ENCODE measurements at places on chromosomes 1 and 21. TPM values are rescaled to one million over a fixed set of nuclear protein-coding genes. Genes with fewer than 3 reads are reported as not detected.

Gene SYF2
- 33.7 TPM for total RNA-seq

Gene FAAH
- 5.3 TPM for total RNA-seq

Gene NCAM2
- total RNA-seq, result not detected

Gene PGLYRP4
- not detected for total RNA-seq

Gene INSRR
- not detected for total RNA-seq

Gene S100A9
- total RNA-seq, result not detected

Gene ZNF683
- 1.6 TPM for total RNA-seq

Gene LDLRAD2
- total RNA-seq, result not detected

Gene KLHL12
- 37.4 TPM for total RNA-seq

Gene CNIH3
- total RNA-seq, result 1.3 TPM

Gene RAP1GAP
- total RNA-seq, result 0.96 TPM

Gene PIK3R3
- 4.1 TPM for total RNA-seq

Gene ALG6
- 22.6 TPM for total RNA-seq

Gene RGS13
- total RNA-seq, result not detected

Gene DCST1
- not detected for total RNA-seq

Gene TFF1
- not detected for total RNA-seq

Gene CYP4Z1
- not detected for total RNA-seq

Gene GPA33
- total RNA-seq, result 0.06 TPM

Gene KCNE2
- total RNA-seq, result not detected

Gene KCNJ9
- total RNA-seq, result not detected

Gene FAM72D
- total RNA-seq, result 13.4 TPM

Gene NIBAN1
- total RNA-seq, result 36.9 TPM

Gene RHD
- total RNA-seq, result not detected

Gene UBL4B
- not detected for total RNA-seq

Gene PEAR1
- total RNA-seq, result 0.04 TPM

Gene RGL1
- total RNA-seq, result 1.6 TPM

Gene NEGR1
- total RNA-seq, result not detected

Gene OR2T34
- not detected for total RNA-seq

Gene ASCL5
- total RNA-seq, result not detected

Gene IL20
- total RNA-seq, result not detected

Gene GPN2
- total RNA-seq, result 73.0 TPM

Gene PGBD5
- not detected for total RNA-seq

Gene FNDC5
- not detected for total RNA-seq

Gene PRR9
- total RNA-seq, result not detected

Gene WLS
- not detected for total RNA-seq

Gene RNU1-1
- total RNA-seq, result 907 TPM

Gene CD34
- not detected for total RNA-seq

Gene FAM131C
- 0.19 TPM for total RNA-seq

Gene SPRR3
- not detected for total RNA-seq
